ENCODE measurements at places on chromosomes 4 and X.

- DNase-seq, result peak; percentile 44
Observed at GRCh38 chrX:8988446-8988845, 45.5 kb downstream of the FAM9B start.

DNA sequence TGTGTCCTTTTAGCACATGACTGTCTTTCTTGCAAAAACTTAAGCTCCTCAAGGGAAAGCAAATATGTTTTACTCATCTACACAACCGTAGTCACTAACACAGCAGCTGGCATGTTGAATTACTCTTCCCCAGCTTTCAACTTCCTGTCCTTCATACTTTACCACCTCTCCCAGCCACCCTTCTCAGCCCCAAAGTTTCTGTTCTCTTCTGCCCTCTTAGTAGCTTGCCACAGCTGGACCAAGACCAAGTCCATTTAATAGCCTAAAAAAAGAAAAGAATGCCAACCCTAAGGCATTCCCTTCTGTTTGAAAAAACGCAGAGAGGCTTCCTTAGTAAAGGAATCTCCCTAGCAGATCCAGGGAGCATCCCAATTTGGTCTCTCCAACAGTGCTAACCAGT lies 36.8 kb downstream of the SRPX2 start:
- DNase-seq, result no peak

DNA sequence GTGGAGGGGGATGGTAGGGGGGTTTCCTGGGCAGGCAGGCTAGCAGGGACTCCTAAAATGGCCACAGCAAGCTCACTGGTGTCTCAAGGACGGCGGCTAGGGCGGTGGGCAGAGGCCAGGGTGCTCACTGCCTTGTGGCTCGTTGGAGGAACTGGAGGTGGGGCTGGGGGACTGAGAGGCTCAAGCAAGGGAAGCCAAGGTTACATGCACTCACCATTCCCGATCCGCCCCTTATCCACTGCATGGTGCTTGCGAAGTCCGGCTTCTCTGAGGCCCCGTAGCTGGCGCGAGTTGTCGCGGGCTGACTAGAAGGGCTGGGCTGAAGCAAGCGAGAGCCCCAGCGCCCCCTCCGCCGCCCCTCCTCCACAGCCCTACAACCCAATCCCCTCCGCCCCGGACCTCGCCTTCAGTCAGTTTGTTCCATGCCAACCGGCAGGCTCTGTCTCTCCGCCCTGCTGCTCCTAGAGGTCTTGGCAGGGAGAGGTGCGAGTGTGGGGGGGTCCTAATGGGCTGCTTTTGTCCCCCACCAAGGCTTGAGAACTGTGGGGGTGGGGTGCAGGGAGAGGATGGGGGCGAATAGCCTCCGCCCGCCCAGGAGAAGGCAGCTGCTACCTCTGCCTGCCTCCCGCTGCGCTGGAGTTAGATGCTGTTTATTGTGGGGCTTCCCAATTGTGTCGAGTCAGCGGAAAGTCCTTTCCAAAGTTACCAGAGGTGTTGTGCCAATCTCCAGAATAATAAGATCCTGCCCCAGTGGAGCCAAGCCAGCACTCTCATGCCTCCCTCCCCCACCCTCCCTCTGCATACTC lies at the start of gene ARHGEF9:
ARHGEF9 (minus strand) TSS at position 313 of the 806 bp plus-strand sequence; CDS start at position 244, 69 bp downstream.
- DNase-seq, result peak; percentile 74

DNA sequence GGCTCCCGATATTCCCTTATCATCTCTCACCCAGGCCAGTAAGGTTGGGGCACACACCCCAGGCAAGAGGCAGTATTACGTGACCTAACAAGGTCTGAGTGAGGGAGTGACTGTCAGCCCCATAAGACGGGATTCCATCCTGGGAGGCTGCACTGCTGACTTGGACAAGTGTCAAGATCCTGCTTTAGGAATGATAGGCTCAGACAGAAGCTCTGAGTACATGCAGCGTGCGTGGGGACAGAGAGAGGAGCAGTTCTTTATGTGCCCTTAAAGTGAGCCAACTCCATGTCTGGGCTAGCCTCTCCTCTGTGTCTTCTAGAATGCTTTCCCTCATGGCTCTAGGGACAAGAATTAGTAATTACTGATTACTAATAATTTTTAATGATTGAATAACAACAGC lies 142.2 kb upstream of the PRPS2 start:
- no peak for DNase-seq

- DNase-seq, result no peak
Observed at GRCh38 chrX:636981-637659, 6.5 kb downstream of the SHOX start.

- no peak for DNase-seq
Observed at GRCh38 chr4:165060938-165061337, 7.3 kb downstream of the TRIM75 start.

DNA sequence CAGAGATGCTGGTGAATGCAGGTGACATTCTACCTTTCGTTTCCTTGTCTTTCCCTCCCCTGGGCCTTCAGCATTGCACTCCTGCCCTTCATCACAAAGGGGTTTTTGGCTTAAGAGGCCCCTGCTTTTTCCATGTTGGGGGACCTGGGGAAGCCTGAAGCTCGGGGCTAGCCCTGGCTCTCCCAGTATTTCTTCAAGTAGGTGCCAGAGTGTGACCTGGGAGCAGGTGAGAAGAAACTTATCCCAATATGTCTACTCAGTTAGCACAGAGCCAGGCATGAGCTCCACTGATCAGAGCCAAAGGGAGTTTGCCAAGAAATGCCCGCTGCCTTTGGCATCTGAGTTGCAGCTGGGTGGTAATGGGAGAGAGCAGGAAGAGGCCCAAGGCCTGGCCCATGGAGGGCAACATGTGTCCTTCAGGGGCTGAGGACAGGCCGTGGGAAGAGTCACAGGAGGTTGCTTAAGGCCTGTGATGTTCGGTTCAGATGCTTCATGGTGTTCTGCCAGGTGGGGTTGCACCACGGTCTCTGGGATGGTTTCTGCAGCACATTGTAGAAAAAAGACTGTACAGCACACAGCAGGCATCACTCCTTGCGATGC lies 7.6 kb downstream of the PRRG3 start:
- DNase-seq, result no peak

DNA sequence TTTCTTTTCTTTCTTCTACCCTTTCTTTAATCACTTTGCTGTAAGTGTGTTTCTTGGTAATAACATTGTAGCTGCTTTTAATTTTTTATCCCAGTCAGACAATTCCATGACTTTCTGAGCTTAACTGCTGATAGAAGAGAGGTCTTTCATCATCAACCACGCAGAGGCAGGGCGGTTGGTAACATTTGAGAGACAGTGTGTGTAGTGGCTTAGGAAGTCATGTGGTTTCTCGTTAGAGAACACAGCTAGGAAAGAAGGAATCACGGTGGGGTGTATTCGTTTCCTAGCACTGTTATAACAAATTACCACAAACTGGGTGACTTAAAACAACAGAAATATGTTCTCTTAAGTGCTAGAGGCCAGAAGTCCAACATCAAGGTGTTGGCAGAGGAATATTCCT lies 11.5 kb downstream of the PRPS2 start:
- DNase-seq, result no peak

GRCh38 chr4:180794333-180794732 lies 1448.9 kb upstream of the TENM3 start:
- DNase-seq, result no peak

DNA sequence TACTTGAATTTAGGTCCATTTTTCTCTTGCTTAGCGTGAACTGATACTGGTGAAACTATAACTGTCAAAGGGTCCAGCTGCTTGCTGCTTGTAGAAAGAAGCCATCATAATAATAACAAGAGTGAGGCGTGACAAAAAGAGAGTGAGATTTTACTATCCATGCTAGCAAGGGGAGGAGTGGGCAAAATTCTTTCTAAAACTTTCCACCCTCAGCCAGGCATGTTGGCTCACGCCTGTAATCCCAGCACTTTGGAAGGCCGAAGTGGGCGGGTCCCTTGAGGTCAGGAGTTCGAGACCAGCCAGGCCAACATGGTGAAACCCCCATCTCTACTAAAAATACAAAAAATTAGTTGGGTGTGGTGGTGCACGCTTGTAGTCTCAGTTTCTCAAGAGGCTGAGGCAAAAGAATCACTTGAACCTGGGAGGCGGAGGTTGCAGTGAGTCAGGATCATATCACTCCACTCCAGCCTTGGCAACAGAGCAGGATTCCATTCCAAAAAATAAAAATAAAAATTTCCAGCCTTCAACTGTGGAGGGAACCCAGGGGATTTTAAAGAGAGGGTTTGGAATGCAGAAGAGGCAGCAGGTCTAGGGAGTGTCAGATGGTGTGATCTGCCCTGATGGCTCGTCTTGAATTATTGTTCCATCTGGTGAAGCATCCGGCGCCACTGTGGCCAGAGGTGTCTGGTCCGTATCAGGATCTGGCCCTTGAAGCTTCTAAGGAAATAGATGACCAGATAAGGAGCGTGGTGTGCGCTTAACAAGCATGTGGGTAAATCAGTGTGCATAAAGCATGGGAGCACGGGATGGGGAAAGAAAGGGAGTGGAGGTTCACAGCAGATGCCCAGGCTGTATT lies 51.8 kb downstream of the LRP2BP start:
- peak; percentile 46 for DNase-seq

DNA sequence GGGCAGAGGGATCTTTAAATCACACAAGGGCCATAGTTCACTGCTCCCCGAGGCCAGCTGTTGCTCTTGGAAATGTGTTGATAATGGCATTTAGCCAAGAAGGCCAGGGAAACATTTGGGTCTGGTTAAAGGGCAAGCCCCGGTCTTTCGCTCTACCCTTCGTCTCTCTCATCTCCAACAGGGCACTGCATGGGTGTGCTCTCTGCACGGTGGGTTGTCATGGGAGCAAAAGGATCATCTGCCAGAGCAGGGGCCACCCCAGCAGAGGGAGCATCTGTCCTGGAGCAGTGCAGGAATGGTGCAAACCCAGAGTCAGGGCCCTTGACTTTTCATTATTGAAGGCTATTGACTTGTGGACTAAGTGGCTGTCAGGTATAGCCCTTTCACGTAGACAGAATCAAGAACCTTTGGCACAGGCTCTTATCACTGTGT lies 22.7 kb upstream of the PGRMC2 start:
- peak; percentile 47 for DNase-seq

DNA sequence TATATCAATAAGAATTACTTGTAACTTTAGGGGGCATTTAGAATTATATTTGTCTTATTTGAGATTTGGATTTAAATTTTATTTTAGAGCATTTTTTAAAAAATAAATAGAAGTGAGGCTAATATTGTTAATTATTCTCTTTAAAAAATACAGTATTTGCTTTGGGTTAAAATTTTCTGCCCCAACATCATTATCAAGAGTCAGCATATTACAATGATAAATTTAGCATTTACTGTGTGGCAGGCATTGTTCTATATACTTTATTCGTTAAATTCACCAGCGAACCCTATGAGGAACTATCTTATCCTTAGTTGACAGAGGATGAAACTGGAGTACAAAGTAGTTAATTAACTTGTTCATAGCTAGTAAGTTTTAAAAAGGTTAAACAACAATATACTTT lies 34.0 kb downstream of the UBE2K start:
- no peak for DNase-seq

Measured in ELF-1 (cell line).